ENCODE measurements at places on chromosomes 13 and 19.

DNA sequence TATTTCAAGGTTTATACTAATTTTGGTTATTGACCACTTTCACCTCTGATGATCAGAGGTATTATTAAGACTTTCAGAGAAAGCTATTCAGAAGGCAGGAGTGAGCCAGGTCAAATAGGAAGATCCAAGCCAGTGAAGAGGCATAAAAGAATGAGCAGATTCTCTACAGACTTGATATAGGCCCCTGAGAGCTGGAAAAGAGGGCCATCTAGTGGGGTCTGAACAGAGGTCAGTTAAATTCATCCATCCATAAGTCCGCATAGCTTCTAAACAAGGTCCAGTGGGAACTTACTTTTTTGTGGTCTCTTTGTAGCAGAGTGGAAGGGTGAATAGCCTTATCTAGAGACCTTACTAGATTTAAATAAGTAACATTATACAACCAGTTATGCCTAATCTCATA is 126.6 kb upstream of the UFM1 start:
- peak; percentile 1 for DNase-seq

GRCh38 chr13:66443926-66444325 is 786.2 kb downstream of the PCDH9 start:
- DNase-seq, result no peak

GRCh38 chr13:45834411-45834994 is 17.1 kb downstream of the SIAH3 start:
- no peak for DNase-seq

- DNase-seq, result no peak
Measured at GRCh38 chr19:45518469-45518826, 11.2 kb downstream of the VASP start.

DNA sequence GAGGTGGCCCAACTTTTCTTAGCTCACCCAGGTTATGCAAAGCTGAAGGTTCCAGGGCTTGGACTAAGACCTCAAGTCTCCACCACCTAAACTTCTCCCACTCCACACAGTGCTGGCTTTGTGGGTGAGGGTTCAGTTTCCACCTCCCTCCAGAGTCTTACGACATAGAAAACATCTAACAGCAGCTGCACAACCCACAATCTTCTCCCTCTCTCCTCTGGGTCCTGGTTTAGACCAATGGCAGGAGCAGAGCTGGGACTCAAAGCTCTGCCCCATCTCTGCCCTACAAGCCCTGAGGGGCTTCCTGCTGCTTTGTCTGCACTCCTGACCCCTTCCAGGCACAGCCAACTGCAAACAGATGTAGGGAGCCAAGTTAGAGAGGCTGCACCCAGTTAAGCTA is 16.0 kb downstream of the IRGC start:
- no peak for DNase-seq

GRCh38 chr19:12866416-12867119 is 14.7 kb downstream of the DNASE2 start:
- no peak for DNase-seq

DNA sequence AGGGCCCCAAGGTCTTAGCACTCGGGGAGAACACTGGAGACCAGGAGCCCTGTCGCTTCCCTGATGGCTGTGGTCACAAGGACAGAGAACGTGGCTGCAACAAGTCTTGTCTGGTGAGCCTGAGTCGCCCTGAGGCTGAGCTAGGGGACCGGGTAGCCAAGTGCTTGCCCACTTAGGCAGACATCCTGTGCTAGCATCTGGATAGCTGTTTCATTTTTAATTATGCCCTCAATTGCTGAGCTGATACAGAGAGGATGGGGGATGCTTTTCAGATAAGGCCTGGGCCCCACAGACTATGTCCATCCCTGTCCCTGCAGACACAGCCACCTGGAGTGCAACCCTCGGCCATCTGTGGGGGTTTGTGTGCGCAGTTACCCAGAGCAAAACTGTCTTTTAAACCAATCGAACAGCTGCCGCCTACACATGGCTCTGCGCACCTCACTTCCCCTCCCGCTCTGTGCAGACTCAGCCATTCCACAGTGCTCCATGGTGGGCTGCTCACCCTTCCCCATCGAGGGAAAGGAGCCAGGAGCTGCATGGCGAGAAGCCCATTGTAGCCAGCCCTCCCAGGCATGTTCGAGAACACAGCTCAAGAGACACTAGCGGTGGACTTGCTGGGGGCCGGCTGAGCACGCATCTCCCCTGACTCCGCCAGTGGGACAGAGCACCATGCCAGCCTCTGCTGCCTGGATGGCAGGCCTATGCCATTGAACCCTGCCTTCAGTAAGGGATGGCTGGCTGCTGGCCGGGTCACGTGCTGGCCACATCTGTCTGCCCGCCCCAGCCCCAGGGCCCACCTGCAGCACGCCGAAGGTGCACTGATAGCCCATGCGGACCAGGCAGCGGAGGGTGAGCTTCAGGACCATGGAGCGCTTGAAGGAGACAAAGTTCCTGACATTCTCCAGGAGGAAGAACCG is 19.4 kb upstream of the EIF3G start:
- no peak for DNase-seq

- peak; percentile 91 for DNase-seq
Measured at GRCh38 chr19:47729468-47729798, 15.9 kb upstream of the NOP53 start.

- DNase-seq, result no peak
Measured at GRCh38 chr13:110309661-110310524, 2.8 kb downstream of the COL4A2 start.

DNA sequence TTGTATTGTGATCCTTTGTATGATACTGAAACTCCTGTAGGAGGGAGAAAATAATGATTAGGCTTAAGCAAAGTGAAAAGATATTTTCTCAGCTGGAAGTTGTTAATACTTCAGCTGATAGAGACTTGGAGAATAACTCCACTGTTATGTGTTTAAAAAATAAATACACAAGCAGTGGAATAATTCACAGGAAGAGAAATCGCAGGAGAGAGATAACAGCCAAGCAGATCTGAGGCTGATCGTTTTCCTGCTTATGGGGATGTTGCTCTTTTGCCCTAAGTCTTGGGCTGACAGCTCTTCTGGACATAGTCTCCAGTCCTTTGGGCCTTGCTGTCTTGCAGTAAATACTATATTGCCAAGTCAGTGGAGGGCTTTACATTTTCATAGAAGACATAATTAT is 93.3 kb downstream of the OLFM4 start:
- DNase-seq, result no peak

- DNase-seq, result no peak
Measured at GRCh38 chr13:113273851-113274590, 23.0 kb upstream of the LAMP1 start.

GRCh38 chr13:89763005-89763404 is 1584.5 kb upstream of the MIR17HG start:
- DNase-seq, result no peak

DNA sequence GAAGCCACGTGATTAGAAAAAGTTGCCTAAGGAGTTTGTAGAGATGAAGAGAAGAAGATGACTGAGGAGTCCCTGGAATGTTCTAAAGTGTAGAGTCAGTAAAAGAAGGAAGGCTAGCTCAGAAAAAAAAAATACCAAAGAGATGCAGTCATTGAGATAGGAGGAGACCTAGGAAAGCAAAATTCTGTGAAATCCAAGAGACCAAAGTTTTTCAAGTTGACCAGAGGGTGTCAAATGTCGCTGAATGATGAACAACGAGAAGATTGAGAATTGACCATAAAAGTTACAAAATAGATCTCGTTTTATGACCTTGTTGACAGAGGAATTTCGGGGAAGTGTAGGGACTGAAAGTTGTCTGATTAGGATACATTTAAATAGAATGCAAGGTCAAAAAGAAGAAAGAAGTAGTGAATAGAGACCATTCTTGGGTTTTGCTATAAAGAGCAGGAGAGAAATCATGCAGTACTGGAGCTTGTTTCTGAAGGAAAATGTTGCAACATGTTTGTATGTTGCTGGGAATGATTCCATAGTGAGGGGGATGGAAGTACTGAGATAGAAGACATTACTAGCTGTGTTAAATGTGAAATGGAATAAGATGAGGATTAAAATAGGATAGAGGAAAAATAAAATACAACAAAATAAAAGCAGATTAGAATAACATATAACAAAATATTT is 30.2 kb upstream of the HTR2A start:
- DNase-seq, result no peak

DNA sequence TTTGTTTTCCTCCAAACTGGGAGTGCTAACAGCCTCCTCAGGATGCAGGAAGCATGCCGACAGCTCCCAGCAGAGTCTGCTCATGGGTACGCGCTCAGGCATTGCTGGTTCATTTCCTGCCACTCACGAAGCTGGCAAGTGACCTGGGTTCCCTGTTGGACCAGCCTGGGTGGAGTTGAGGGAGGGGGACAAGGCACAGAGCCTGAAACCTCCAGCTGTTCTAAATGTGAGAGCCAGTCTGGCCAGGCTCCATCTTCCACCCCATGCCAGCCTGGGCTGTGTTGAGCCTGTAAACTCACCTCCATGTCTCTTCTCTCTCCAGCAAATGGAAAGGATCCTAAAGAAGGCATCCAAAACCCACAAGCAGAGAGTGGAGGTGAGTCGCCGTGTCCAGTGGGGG is 5.0 kb downstream of the FAM32A start:
- DNase-seq, result no peak

DNA sequence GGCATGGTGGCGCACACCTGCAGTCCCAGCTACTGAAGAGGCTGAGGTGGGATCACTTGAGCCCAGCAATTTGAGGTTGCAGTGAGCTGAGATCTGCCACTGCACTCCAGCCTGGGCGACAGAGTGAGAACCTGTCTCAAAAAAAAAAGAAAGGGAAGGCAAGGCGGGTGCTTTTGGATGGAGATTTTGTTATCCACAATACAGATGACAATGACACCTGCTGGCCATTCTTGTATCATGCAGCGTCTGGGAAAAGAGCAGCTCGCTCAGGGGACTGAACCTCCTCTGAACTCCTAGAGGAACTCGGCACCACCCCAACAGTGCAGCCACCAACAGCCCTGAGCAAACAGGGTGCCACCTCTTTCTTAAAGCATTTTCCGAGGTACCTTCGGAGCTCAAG is 22.8 kb downstream of the HAUS8 start:
- DNase-seq, result no peak

GRCh38 chr13:94272038-94272437 is 207.4 kb downstream of the DCT start:
- DNase-seq, result no peak

GRCh38 chr13:46571909-46572595 is 19.1 kb downstream of the LRCH1 start:
- DNase-seq, result no peak
